NCI-H460 (cell line): ENCODE measurements at places on chromosomes 4 and X. TPM values are rescaled to one million over a fixed set of nuclear protein-coding genes. Genes with fewer than 3 reads are reported as not detected.

The APLN gene
- total RNA-seq: 8.9 and 9.8 TPM in 2 replicates

The KDR gene
- 0.10 and 0.35 TPM in 2 replicates for total RNA-seq

The TRIML2 gene
- total RNA-seq: 34.9 and 56.7 TPM in 2 replicates

The EFHC2 gene
- not detected in 2 replicates for total RNA-seq

The ARHGAP36 gene
- not detected in 2 replicates for total RNA-seq

The CABS1 gene
- not detected in 2 replicates for total RNA-seq

The DCK gene
- 27.8 and 34.4 TPM in 2 replicates for total RNA-seq

The LDB2 gene
- total RNA-seq: not detected in 2 replicates

The SHROOM4 gene
- not detected in 2 replicates for total RNA-seq

The H2BW2 gene
- total RNA-seq: not detected in 2 replicates

The BGN gene
- total RNA-seq: 2.0 and 2.3 TPM in 2 replicates

The PDE5A gene
- total RNA-seq: 0.17 and 0.59 TPM in 2 replicates

The FRG1 gene
- total RNA-seq: 39.9 and 41.8 TPM in 2 replicates

The CNGA1 gene
- 0.25 and 0.43 TPM in 2 replicates for total RNA-seq

The RPS6KA6 gene
- total RNA-seq: 3.3 and 4.0 TPM in 2 replicates

The TXLNG gene
- 32.6 and 38.3 TPM in 2 replicates for total RNA-seq

The P2RY4 gene
- not detected in 2 replicates for total RNA-seq

The CT45A2 gene
- not detected in 2 replicates for total RNA-seq

The UGDH gene
- 358 and 406 TPM in 2 replicates for total RNA-seq

The PAGE3 gene
- total RNA-seq: not detected in 2 replicates

The MFAP3L gene
- total RNA-seq: 5.5 and 6.6 TPM in 2 replicates

The SLIT2 gene
- not detected in 2 replicates for total RNA-seq

The CHIC2 gene
- total RNA-seq: 22.2 and 22.3 TPM in 2 replicates

The POU3F4 gene
- not detected in 2 replicates for total RNA-seq

The ODAPH gene
- total RNA-seq: not detected in 2 replicates

The PITX2 gene
- total RNA-seq: 0.92 and 0.95 TPM in 2 replicates

The SPATA18 gene
- 4.1 and 5.7 TPM in 2 replicates for total RNA-seq

The ANXA3 gene
- total RNA-seq: 114 and 117 TPM in 2 replicates

The MAGEB6B gene
- not detected in 2 replicates for total RNA-seq

The WDFY3 gene
- total RNA-seq: 25.7 and 31.8 TPM in 2 replicates

The CT83 gene
- total RNA-seq: not detected in 2 replicates

The FGD1 gene
- 7.9 and 8.7 TPM in 2 replicates for total RNA-seq

The TLR8 gene
- not detected in 2 replicates for total RNA-seq

The FGF13 gene
- 50.3 and 55.3 TPM in 2 replicates for total RNA-seq

The CXCL11 gene
- total RNA-seq: not detected in 2 replicates

The CXXC4 gene
- 0.03 and 0.22 TPM in 2 replicates for total RNA-seq

The C4orf50 gene
- not detected in 2 replicates for total RNA-seq

The NUDT10 gene
- total RNA-seq: 0.50 and 0.81 TPM in 2 replicates

The NXF2 gene
- total RNA-seq: not detected in 2 replicates

The TCEAL2 gene
- total RNA-seq: not detected in 2 replicates

The UCP1 gene
- not detected in 2 replicates for total RNA-seq
